NCI-H1930 (cell line): ENCODE measurements at places on chromosomes 5 and 9.

DNA sequence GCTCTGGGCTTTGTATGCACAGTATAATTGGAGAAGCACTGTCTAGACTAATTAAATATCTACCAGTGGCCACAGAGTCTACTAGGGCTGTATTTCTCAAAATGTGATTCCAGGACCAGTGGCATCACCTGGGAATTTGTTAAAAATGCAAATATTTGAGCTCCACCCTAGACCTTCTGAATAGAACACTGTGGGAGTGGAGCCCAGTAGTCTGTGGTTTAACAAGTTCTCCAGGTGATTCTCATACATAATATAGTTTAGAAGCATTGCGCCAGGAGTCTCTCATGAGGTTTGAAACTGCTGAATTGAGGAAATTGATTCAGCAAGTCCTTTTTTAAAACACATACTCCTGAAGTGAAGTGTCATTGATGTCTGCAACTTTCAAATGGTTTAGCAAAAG is 74.7 kb downstream of the FCHO2 start:
- DNase-seq = no peak

DNA sequence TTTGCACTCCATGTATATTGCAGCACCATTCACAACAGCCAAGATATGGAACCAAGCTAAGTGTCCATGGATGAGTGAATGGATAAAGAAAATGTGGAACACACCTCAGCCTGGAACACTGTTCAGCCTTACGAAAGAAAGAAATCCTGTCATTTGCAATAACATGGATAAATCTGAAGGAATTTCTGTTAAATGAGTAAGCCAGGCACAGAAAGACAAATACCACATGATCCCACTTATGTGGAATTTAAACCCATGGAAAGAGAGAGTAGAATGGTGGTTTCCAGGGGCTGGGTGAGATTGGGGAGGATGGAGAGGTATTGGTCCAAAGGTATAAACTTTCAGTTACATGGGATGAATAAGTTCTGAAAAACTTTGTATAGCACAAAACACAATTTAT is 228.9 kb upstream of the CD180 start:
- no peak for DNase-seq

- no peak for DNase-seq
Measured at GRCh38 chr5:112303685-112304084, 115.4 kb downstream of the EPB41L4A start.

- DNase-seq = no peak
Measured at GRCh38 chr9:77770340-77770739, 122.2 kb upstream of the GNA14 start.

DNA sequence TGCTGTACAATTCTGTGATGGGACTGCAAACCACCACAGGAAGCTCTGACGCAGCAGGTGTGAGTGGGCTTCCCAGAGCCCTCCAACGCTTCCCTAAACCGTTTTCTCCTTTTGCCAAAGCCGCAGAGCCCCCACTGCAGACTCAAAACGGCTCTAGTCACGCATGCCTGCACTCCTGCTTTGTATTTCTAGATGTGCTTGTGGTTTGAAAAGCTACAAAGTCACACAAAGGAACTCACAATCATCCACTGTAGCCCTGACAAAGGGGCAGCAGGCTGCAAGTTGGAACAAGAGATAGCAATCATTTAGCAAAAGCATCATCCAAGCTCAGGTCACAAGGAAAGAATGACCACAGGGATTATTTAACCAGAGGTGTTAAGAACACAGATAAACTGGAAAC is 79.3 kb downstream of the PTPN3 start:
- DNase-seq = no peak

- no peak for DNase-seq
Measured at GRCh38 chr9:96150324-96151227, 151.4 kb downstream of the HSD17B3 start.

DNA sequence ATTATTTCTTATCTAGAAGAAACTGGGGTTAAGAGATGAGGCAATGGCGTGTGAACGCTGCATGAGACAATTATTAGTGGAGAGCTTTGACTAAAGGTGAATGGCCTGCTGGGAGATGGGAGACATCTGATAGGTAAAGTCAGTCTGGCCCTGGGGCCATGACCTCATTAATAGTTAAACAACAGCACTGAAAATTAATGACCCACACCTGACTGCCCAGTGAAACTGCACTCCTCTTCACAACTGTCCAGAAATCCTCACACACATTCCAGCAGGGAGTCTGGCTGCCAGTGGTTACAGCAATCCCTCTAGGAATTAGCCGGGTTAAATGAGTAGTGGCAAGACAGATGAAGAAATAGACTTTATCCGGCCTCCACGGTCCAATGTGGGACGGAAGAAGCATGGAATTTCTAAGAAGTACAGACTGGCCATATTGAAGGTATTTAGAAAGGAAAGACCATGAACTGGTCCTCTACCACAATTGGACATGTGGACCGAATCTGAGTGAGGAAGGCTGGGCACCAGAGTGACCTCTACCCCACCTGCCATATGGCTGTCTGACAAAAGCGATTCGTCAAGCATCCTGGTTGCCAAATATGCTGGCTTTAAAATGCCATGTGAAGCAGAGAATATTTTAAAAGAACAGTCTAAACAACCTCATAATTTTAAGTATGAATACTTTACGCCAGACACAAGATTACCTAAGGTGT is 138.4 kb downstream of the EFNA5 start:
- no peak for DNase-seq

- DNase-seq = no peak
Measured at GRCh38 chr9:127014216-127014909, 99.8 kb downstream of the RALGPS1 start.

- DNase-seq = no peak
Measured at GRCh38 chr9:126854734-126855133, 5.7 kb upstream of the ZBTB34 start.

- DNase-seq = no peak
Measured at GRCh38 chr9:77953590-77953989, 78.0 kb downstream of the GNAQ start.

GRCh38 chr5:100832252-100833230 is 70.5 kb downstream of the ST8SIA4 start:
- DNase-seq = no peak

- DNase-seq = no peak
Measured at GRCh38 chr9:93656426-93657239, 80.2 kb downstream of the PHF2 start.

GRCh38 chr9:115604831-115605483 is 487.0 kb upstream of the TNC start:
- no peak for DNase-seq

GRCh38 chr5:154076240-154076922 is 37.6 kb downstream of the MFAP3 start:
- DNase-seq = no peak

GRCh38 chr5:141121985-141122384 is 367 bp downstream of the PCDHB4 start:
- no peak for DNase-seq

DNA sequence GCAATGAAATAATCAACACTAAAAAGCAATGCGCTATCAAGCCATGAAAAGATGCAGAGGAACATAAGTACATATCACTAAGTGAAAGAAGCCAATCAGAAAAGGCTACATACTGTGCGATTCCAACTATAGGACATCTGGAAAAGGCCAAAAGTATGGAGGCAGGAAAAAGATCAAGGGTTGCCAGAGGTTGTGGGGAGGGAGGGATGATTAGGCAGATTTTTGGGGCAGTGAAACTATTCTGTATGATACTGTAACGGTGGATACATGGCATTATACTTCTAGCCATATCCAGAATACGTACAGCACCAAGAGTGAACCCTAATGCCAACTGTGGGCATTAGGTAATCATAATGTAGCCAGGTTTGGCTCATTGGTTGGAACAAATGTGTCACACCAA is 50.0 kb upstream of the FAM120AOS start:
- no peak for DNase-seq

DNA sequence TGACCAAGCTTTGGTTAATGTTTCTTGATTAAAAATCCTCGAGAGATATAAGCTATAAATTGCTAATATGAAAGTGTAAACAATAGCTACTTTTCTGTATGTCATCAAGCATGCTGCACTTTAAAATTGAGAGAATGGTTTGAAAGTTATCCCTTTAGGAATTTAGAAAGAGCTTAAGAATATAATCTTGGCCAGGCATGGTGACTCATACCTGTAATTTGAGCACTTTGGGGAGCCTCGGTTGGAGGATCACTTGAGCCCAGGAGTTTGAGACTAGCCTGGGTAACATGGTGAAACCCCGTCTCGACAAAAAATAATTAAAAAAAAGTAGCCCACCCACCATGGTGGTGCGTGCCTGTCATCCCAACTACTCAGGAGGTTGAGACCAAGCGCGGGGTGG is 12.2 kb upstream of the MROH2B start:
- no peak for DNase-seq

DNA sequence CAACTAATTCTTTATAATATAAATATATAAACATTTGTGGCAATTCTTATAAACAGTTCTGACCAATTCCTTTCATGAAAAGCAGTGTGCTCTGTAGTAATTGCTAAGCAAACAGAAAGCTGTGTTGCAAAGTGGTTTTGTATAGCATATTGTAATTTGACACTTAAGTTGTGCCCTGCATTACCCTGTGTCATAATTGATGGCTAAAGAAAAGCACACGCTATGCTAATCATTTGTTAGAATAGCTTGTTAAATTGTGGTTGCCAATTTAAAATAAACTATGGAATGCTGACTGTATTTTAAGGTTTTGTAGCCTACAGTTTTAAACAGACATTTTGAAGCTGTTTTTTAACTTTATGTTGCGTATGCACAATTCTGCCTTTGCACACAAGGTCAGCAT is 140.0 kb downstream of the PBX3 start:
- DNase-seq = peak; percentile 75

GRCh38 chr5:176652136-176652535 is 4.9 kb downstream of the TSPAN17 start:
- no peak for DNase-seq

GRCh38 chr5:29161399-29162291 is 2031.8 kb upstream of the CDH6 start:
- DNase-seq = no peak

- no peak for DNase-seq
Measured at GRCh38 chr5:51225789-51226742, 157.2 kb upstream of the ISL1 start.

DNA sequence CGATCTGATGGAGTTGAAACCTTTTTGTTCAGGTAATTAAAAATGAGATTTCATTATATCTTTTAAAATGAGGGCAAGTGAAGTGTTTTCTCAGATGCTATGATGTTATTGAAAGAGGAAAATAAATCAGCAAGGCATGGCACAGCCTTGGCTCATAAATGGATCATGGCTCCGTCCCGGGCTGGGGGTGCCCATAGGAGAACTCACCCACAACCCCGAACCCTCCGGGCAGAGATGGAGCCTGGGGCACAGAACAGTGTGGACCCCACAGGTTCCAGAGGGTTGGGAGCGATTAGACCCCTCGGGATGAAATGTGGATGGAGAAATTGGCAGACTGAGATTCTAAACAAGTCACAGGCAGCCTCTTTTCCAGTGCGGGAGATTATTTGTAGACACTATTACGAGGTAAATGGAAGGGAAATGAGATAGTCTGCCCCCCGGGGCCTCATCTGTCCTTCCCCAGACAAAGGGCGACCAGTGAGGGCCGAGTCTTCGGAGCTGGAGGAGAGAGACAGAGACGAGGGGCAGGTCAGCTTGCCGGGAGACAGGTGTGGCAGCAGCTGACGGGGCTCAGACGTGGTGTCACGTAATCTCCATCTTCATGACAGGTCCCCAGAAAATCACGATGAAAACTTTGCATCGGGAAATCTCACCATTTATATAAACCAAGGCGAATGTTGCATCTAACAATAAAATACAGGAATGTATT is 33.7 kb downstream of the NDUFS6 start:
- no peak for DNase-seq
